ENCODE measurements at places on chromosomes 1 and 21.

GRCh38 chr1:169511316-169512005 is 25.7 kb upstream of the SLC19A2 start:
- no peak for DNase-seq

DNA sequence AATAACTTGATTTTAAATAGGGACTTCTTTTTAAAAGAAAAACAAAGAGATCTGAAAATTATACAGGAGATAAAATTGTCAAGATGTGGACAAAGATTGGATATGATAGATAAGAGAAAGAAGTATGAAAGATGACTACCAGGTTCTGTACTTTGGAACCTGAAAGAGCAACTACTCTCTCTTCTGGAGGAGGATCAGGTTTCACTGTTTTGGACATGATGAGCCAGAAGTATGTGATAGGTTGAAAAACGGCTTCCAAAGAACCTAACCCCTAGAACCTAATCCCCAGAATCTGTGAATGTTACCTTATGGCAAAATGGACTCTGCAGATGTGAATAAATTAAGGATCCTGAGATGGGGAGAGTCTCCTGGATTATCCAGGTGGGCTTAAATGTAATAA is 26.2 kb downstream of the RSBN1 start:
- DNase-seq, result no peak

GRCh38 chr1:170175041-170175440 is 29.3 kb downstream of the NTMT2 start:
- no peak for DNase-seq

DNA sequence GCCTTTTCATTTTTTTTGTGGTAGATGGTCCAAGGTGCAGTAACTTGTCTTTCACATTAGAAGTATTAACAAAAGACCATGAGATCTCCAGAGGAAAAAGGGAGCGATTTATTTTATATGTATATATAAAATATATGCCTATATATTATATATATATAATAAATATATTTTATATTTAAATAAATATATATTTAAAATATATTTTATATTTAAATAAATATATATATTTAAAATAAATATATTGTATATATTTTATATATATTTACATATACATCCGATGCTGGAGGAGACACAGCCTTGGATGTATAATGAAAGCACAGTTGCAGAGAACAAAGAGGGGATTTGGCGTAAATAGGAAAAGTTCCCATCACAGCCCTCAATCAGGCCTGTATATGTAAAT is 182.1 kb downstream of the KCNK2 start:
- no peak for DNase-seq

DNA sequence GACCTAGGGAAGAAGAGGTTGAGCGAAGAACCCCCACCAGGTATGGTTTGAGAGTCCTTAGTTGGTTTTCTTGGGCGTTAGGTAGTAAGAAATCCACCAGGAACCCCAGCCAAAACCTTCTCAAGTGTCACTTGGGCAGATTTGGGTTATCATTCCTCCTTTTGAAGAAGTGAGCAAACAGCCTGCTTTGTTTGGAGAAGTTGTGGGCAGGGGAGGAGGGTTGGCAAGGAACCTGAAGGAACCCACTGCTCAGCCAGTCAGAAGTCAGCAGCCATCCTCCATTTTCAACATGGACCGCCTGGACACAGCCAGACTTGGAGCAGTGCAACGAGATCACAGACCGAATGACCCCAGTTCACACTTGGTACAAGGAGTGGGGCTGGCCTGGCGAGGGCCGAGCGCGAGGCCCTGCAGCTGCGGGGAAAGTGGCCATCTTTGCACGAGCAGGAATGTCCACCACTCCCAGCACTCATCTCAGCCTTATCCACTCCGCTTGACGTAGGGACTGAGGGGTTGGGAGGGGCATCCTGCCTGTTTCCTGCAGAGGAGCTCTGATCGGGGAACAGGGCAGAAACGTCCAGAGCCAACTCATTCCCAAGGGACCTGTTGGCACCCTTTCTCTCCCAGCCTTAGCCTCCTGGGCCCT is 7.2 kb downstream of the ADPRS start:
- no peak for DNase-seq

DNA sequence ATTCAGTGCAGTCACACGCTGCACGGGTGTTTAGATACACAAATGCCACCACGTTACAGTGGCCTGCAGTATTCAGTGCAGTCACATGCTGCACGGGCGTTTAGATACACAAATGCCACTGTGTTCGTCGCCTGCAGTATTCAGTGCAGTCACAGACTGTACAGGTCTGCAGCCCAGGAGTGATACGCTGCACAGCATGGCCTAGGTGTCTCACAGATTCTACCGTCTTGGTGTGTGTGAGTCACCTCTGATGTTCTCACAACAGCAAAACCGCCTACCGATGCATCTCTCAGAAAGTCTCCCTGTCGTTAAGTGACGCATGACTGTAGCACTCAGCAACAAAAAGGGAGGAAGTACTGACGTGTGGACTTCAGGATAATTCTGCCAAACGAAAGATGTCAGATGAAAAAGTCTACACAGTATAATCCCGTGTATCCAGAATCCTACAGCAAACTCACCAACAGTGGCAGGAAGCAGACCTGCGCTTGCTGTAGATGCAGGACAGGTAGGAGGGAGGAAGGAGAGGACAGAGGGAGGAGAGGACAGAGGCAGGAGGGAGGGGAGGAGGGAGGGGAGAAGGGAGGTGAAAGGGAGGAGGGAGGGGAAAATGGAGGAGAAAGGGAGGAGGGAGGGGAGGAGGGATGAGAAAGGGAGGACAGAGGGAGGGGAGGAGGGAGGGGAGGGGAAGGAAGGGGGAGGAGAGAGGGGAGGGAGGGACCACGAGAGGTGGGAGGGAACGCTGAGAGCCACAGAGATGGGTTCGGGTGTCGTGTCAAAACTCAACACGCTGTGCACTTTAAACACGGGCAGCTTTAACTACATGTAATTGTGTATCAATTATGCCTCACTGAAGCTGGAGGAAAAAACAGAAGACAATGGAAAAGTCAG is 36.3 kb upstream of the PCBP3 start:
- peak; percentile 15 for DNase-seq

DNA sequence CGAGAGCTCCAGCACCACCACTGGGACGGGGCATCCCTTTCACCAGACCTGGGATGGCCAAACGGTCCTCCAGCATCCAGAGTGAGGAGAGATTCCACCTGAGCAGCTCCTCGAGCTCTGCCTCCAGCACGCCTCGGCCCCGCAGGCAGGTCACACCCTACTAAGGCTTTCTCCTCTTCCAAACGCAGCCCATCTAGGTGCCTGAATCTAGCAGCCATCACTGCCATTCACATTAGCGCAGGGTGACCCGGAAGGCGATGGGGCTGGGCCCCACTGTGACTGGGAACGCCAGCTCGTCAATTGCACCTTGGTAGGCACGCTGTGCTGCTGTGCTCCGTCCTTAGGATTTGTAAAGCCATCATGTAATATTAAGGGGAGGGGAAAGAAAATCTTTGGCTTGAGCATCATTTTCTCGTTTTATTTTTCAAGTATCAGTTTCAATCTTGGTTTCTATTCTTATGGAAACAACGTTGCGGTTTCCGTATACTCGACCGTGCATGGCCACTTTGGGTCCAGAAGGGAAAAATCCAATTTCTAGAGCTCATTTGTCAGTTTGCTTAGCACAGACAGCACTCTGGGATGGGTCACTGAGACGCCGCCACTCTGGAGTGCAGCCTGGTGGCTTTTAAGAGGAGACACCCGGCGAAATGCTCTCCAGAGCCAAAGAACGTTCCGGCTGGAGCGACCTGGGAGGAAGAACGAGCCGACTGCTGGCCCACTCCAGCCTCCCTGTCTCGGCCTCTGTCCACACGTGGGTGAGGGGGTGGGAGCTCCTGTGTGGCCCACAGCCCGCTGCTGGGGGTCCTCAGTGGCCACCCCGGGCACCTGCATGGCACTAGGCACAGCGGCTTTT is 173.6 kb downstream of the PRDM16 start:
- DNase-seq, result no peak

GRCh38 chr1:162696286-162696862 is 64.1 kb downstream of the DDR2 start:
- no peak for DNase-seq

DNA sequence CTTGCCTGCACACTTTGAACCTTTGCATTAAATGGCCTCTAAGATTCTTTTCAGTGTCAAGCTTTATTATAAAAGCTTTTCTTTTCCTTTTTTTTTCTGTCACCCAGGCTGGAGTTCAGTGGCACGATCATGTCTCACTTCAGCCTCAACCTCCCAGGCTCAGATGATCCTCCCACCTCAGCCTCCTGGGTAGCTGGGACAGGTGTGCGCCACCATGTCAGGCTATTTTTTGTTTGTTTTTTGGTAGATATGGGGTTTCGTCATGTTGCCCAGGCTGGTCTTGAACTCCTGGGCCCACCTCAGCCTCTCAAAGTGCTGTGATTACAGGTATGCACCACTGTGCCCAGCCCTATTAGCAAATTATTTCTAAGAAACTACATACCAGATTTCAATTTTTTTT is 52.9 kb downstream of the GADD45A start:
- DNase-seq, result no peak

GRCh38 chr1:19360016-19360415 is 47.9 kb downstream of the SLC66A1 start:
- no peak for DNase-seq

GRCh38 chr1:80593197-80593596 is 1207.5 kb upstream of the ADGRL2 start:
- DNase-seq, result no peak

DNA sequence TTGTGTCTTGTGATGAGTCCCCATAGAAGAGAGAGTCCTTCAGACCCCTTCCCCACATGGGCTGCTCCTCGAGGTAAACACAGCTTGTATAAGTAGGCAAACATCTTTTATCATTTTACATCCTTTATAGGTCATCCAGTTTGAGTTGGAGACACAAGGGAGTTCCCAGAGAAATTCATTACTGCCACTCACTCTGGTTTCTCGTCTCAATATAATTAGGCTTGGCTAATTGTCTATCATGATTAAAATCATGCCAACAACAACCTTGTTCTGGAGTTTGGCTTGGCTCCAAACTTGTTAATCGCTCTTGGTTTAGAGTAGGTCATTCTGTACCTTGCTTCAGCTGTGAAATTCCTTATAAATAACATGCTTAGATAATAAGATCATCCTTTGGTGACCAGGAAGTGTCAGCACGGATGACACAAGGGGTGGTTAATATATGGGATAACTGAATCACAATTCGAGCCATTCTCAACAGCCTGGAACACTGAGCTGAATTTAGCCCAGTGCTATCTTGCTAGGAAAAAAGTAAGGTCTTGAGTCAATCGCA is 70.7 kb upstream of the DAB1 start:
- no peak for DNase-seq

GRCh38 chr1:233668146-233668724 is 54.3 kb downstream of the KCNK1 start:
- DNase-seq, result no peak

DNA sequence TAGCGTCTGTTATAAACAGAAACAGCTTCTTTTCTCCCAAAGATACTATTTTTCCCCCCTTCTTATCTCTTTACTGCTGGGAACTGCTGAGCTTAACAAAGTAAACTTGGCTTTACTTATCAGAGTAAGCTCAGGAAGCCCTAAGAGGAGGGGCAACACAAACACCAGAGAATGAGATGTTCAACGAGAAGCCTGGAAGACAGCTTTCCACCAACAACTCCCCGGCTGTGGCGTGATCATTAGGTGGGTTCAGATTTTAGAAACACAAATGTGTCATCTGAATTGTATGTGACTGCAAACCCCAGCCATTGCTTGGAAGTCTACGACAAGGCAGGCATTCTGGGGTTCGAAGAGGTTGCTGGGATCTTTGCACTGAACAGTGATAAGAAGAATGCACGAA is 181.2 kb upstream of the ESRRG start:
- no peak for DNase-seq

- DNase-seq, result no peak
Measured at GRCh38 chr1:206702803-206703202, 18.1 kb downstream of the MAPKAPK2 start.

DNA sequence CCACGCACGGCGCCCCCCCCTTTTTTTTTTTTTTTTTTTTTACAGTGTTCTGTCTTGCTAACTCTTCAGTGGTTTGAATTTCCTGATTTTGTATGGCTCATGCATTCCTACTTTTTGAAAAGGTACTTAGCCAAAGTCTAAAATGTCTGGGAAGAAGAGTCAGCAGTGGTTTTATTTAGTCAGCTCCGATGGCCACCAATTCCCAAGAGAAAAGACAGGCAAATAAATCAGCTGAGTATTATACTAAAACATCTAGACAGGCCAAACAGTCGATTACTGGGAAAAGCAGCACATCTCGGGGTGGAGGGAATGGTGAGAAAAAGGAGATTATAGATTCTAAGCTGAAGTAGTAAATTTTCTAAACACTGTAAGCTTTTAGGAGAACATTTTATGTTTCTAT is 192.5 kb upstream of the ZRANB2 start:
- DNase-seq, result no peak

DNA sequence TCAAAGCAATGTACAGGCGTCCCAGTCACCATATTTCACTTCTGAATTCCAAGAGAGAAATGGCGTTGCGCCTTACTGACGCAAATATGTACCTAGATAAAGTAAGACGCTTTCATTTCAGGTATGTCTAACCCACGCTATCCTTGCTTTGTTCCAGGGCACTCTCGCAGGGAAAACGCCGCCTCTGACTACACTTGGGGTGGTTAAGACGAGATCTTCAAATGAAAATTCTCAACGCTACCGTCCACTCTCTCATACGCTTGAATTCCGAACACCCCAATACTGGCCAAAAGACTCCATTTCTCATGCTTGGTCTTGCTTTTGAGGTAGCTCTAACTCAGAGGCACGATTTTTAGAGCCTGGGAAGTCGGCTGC is 736 bp upstream of the ZMPSTE24 start:
- peak; percentile 25 for DNase-seq

DNA sequence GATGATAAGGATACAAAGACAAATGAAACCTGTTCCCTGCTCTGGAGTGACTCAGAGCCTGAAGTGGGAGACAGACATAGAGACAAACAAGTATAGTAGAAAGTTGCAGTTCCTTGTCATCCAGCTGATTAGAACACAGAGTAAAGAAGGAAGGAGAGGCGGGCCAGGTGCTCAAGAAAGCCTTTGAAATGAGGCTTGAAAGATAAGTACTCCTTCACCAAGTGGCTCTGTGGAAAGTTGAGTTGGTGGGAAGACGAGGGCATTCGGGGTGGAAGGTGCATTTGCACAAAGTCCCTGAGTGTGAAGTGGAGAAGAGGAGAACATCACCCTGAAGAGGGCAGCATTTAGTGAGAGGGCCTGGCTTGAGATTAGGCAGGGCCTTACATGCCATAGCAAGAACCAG is 17.0 kb downstream of the MARK1 start:
- DNase-seq, result no peak

- DNase-seq, result no peak
Measured at GRCh38 chr1:235022341-235022980, 106.2 kb downstream of the TOMM20 start.

DNA sequence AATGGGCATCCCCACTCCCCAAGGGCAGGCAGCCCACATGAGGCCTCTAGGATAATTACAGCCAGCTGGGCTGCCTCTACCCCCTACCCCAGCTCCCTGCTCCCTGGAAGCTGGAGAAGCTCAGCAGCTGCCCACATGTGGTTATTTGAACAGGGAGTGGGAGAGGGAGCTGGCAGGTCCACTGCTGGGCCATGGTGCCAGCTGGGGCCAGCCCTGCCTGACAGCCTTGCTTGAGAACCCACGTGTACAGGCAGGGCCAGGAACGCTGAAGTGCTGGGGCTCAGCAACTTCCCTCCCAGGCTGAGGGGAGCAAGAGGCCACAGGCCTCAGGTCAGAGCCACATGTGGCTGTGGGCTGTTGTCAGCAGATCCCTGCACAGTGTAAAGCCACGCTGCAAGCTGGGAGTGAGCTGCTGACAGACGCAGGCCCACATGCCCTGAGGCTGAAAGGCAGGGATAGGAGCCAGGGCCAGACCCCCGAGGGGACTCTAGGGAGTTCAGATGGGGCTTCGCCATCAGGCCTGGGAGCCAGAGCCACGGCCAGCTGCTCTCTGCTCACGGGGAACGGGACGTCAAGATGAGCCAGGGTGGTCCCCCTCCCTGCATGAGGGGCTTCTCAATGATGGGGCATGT is 129.0 kb downstream of the SYF2 start:
- no peak for DNase-seq
